H1 (cell line): ENCODE measurements at places on chromosomes 16 and 17. TPM values are rescaled to one million over a fixed set of nuclear protein-coding genes. Genes with fewer than 3 reads are reported as not detected.

GRCh38 chr16:47779201-47780016 is 318.3 kb downstream of the PHKB start:
- DNase-seq, result no peak

GRCh38 chr17:2852729-2853282 is 56.6 kb downstream of the RAP1GAP2 start:
- no peak for DNase-seq

DNA sequence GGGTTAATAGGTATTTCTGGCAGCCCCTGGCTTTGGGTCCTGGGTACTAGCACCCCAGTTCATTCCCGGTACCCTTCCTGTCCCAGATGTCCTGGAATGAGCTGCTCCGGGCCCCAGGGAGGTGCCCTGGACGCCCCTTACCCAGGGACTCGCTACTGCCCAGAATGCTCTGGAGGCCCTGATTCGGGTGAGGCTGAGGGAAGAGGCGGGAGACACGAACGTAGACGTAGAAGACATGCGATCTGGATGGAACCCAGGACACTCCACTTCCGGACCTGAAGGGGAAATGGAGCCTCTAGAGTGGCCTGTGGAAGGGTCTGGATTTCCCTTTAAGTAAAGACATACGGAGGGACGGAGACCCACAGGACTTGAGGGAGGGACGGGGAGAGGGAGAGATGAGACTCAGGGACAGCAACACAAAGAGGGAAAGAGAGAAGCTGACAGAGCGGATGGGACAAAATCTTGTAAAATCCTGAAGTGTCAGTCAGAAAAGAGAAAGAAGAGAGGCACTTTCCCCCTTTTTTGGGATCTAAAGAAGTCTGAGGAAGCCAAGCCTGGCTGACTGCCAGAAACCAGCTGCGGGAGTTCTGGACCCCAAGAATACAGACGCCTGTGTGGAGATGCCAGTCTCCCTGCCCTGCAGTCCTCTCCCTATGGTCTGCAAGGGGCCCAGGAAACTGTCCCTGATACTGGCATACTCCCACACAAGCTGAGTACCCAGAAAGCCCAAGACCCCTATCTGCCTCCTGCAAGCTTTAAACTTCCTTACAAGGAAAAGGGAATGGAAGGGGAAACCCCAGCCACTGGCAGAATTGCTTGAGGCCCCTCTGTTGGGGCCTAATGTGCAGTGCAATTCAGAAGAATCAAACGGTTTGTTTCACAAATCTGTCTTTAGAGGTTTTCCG is 1.0 kb upstream of the HOXB13 start:
- no peak for DNase-seq

DNA sequence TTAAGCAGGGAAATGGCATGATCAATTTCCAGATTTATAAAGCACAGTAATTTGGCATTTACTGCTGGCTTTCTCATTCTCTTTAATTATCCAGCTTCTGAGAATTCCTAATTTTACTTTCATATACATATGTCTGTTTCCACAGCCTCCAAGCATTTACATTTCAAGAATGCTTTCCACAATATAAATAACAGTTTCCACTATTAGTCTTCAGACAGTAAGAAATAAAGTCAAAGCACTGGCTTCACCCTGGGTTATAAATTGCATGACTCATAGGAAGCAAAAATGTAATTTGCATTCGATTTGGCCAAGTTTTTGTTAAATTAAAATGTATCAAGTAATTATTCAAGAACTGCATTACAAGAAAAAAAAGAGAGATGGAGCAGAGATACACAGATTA is 53.5 kb downstream of the MPHOSPH6 start:
- DNase-seq, result no peak

DNA sequence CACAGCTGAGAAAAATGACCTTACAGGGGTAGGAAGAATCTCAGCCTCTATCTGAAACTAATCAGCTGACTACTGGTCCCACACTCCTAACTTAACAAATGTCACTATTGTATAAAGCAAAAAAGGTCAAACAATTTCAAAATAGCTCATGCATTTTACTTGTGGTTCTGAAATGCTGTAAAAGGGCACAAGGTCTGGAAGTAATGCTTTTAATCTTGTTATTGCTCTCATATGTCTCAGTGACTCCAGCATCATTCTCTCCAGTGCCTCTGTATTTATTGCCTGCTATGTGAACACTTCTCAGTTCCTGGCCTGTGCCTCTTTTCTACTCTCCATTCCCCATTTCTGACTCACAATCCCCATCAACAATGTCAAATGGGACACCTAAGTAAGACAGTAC is 937.7 kb downstream of the CDH11 start:
- no peak for DNase-seq

GRCh38 chr17:82023447-82024241 is 539 bp downstream of the LRRC45 start:
- DNase-seq, result no peak

Gene RGS9
- 14.3 and 20.5 TPM in 2 replicates for total RNA-seq

Gene SDR42E2
- not detected in 2 replicates for total RNA-seq

Gene TMEM204
- not detected in 2 replicates for total RNA-seq

Gene HOXB2
- total RNA-seq, result not detected in 2 replicates
